ENCODE measurements at places on chromosomes 13 and 19.

- H3K27me3 ChIP-seq = no peaks in the 10 kb centered on the region
- no peak overlapping the region for H3K4me3 ChIP-seq
- H3K36me3 ChIP-seq = no peaks in the 10 kb centered on the region
- DNase-seq = no peak
Observed at GRCh38 chr19:39145180-39145953, 19.8 kb downstream of the PAK4 start.

- H3K4me3 ChIP-seq = no peak overlapping the region
- H3K27me3 ChIP-seq = no peaks in the 10 kb centered on the region
- no peak overlapping the region for H3K27ac ChIP-seq
- H3K36me3 ChIP-seq = no peaks in the 10 kb centered on the region
Observed at GRCh38 chr13:55516610-55517009, 1624.1 kb upstream of the PRR20A start.

DNA sequence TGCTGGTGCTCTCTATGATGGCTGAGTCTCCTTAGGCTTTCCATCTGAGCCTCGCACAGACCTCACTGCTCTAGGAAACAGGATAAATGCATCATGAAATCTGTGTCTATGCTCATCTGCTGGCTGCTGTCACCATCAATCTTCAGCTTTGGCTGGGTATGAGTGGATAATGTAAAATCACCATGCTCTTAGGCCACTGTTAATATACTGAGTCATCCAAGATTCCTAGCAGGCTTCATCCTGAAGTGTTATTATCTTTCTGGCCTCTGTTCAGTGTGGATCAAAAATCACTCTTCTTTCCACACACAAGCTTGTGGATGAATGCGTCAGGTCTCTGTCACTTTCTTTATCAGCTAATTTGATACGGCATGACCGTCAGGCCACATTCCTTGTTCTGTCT, 317.4 kb downstream of the NALCN start:
- H3K4me1 ChIP-seq = no peaks in the 10 kb centered on the region
- H3K36me3 ChIP-seq = no peaks in the 10 kb centered on the region
- H3K27me3 ChIP-seq = peaks cover 7% of the 10 kb centered on the region
- no peak overlapping the region for H3K27ac ChIP-seq
- no peak for DNase-seq

DNA sequence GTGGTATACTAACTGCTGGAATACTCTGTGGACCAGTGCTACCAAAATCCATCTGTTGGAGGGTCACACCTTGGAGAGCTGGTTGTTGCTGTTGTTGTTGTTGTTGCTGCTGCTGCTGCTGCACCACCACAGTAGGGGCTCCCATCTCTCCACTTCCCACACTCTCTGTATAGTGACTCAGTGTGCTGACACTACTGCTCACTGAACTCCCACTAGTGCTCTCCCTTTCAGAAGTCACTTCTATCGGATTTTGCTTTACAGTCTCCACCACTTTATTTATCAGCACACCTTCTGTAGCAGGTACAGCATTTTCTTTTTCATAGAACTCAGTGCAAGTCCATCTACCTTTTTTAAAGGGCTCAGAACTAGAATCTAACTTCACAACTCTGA, 1.7 kb downstream of the TSC22D1 start:
- no peak overlapping the region for H3K4me3 ChIP-seq
- H3K27ac ChIP-seq = no peak overlapping the region
- peaks cover 25% of the 10 kb centered on the region for H3K36me3 ChIP-seq
- peaks cover 8% of the 10 kb centered on the region for H3K27me3 ChIP-seq

- no peak overlapping the region for H3K27ac ChIP-seq
- DNase-seq = no peak
- no peak overlapping the region for H3K4me3 ChIP-seq
- no peaks in the 10 kb centered on the region for H3K27me3 ChIP-seq
Observed at GRCh38 chr13:35839806-35840205, 291.4 kb downstream of the DCLK1 start.

DNA sequence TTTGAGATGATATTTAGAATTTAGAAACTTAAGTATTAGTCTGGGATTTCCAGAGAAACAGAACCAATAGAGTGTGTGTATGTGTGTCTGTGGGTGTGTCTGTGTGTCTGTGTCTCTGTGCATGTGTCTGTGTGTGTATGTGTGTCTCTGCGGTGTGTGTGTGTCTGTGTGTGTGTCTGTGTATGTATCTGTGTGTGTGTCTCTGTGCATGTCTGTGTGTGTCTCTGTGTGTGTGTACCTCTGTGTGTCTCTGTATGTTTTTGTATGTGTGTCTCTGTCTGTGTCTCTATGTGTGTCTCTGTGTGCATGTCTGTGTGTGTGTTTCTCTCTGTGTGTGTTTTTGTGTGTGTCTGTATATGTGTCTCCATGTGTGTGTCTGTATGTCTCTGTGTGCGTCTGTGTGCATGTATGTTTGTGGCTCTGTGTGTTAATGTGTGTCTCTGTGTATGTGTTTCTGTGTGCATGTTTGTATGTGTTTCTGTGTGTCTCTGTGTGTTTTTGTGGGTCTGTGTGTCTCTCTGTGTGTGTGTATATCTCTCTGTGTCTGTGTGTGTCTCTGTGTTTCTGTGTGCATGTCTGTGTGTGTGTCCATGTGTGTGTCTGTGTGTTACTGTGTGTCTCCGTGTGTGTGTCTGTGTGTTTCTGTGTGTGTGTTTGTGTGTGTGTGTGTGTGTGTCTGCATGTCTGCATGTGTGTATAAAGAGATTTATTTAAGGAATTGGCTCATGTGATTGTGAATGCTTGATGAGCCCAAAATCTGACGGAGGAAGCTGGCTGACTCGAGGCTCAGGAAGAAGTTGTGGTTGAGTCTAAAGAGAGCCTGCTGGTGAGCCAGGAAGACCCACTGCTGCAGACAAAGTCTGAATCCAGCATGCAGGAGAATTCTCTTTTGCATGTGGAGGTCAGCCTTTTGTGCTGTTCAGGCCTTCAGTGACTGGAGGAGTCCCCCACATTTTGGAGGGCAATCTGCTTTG, 22.2 kb downstream of the GPR42 start:
- no peak overlapping the region for H3K27ac ChIP-seq
- H3K4me3 ChIP-seq = no peak overlapping the region
- no peaks in the 10 kb centered on the region for H3K4me1 ChIP-seq
- peaks cover 9% of the 10 kb centered on the region for H3K27me3 ChIP-seq
- no peaks in the 10 kb centered on the region for H3K36me3 ChIP-seq

GRCh38 chr19:41133260-41133659, 19.0 kb downstream of the CYP2F1 start:
- no peak overlapping the region for H3K27ac ChIP-seq
- H3K4me1 ChIP-seq = peaks cover 19% of the 10 kb centered on the region
- peaks cover 34% of the 10 kb centered on the region for H3K27me3 ChIP-seq
- DNase-seq = no peak

DNA sequence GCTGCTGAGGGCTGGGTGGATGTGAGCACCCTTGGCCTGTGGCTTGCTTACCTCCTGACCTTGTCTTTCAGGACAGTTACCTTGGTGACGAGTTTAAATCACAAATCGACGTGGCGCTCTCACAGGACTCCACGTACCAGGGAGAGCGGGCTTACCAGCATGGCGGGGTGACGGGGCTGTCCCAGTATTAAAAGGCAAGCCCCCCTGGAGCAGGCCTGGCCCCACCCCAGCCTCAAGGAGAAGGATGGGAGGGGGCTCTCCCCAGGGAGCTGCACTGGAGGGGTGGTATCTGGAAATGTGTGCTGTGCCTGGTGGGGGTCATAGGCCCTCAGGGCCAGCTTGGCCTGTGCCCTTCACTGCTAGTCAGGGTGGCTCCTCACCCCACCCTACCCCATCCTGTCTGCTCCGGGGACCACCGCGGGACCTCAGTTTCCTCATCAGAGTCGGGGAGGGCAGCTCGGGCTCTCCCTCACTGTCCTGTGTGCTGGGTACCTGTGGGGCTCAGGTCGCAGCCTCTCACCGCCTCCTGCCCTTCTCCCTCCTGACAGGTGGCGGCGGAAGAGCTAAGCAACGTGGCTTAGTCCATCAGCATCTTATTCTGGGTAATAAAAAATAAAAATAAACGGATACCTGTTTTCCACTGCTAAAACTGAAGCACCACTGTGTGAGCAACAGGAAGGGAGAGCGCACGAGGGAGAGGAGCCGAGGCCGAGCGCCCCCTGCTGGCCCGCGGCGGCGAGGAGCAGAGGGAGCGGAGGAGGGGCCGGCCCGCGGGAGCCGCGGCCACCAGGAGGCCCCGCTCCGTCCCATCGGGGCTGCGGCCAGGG, 29.8 kb downstream of the CERS1 start:
- no peaks in the 10 kb centered on the region for H3K4me1 ChIP-seq
- no peak overlapping the region for H3K4me3 ChIP-seq
- peaks cover 46% of the 10 kb centered on the region for H3K36me3 ChIP-seq
- no peaks in the 10 kb centered on the region for H3K27me3 ChIP-seq
- H3K27ac ChIP-seq = no peak overlapping the region

GRCh38 chr13:39016087-39016486, 21.8 kb downstream of the PROSER1 start:
- no peak overlapping the region for H3K27ac ChIP-seq
- H3K36me3 ChIP-seq = peaks cover 56% of the 10 kb centered on the region
- no peak overlapping the region for H3K4me3 ChIP-seq

Measured in activated CD8-positive, alpha-beta T cell treated with anti-CD3 and anti-CD28 coated beads, Interleukin-2, amount 10 ng/mL, durations not matched to agents 7 days and 5 days (primary cell).